ENCODE measurements at places on chromosomes 2 and 18.

GRCh38 chr2:36965751-36966369, 476 bp downstream of the STRN start:
- peak; percentile 78 for DNase-seq

DNA sequence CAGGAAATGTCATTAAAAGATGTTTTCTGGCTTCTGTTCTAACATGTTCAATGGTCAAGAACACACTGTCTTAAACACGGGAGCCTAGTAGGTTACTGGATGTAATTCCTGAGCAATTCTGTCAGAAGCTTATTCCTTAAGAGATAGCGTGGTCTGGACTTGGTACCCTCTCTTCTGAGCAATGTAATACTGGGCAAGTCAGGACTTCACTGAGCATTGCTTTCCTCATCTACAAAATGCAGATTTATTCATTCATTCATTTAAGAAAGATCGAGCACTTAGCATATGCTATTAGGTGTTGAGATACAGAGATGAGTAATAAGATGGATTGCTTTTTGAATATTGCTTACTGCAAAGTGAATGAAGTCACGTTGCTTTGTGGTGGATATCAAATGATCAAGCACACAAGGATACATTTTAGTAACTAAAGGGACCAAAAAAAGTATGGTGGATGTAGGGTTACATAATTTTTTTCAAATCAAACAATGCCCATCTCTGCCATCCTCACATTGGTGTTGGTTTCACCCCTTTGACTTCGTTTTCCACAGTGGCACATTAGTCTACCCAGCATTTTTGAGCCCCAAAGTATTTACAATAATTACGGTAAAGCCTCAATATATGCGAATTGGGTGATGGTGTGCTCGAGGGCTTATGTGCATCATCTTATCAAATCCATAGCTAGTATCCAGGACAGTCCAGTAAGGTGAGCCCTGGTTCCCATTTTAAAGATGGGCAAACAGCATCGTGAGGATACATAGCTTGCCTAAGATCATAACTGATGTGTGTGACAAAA, 65.3 kb downstream of the ZC3H6 start:
- DNase-seq = no peak

DNA sequence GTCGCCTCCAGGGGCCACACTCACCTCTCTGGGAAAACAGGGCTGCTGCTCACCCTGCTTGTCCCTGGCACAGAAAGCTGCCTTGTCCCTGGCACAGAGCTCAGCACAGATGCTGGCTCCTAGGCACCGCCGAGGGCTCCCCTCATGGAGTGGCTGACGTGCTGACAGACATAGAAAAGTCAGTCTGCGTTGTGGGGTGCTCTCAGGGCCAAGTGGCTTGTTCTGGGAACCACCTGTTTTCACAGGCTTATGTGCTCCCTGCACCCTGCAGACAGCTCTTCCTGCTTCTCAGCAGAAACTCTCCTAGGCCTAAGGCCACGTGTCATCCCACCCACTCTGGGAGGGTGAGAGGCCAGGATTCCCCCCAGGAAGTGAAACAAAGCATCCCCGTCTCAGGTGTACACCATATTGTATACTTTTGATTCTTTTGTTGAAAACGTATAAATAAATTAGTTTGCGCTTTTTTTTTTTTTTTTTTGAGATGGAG, 84.7 kb upstream of the TMEM200C start:
- DNase-seq = no peak

DNA sequence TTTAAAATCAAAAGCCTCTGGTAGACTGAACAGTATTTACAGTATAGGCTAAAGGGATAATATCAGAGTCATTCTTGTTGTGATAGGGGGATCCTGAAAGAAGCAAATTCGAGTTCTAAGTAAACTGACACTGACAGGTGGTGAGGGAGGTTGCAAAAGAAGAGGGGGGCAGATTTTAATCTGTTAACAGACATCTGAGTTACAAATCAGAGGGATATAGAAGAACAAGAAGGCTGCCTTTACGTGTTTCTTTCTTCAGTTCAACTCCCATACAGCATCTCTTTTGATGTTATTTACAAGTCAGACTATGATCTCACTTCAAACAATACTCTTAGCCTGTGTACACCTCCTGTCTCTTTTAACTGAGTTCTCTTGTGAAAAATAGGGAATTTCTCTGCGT, 16.3 kb upstream of the ITGA4 start:
- no peak for DNase-seq
